Spleen (tissue), 13 donors: ENCODE measurements at places on chromosomes 12 and 14.

DNA sequence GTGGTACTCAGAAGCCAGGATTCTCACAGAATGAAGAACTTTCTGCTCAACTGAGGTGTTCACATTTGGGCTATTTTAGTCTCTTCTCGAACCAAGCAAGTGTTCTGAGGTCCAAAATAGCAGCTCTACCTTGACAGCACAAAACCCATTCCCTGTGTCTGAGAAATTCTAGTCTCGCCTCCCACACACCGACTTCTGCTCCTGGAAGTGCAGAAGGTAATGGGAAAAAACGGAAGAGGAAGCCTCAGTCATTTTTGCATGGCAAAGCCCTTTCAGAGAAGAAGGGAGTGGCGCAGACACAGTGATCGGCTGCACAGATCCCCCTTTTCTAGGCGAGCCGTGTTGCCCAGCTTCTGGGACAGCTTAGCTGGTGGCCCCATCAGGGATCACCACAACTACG is 31.2 kb upstream of the VPS33A start:
- DNase-seq = no peak

DNA sequence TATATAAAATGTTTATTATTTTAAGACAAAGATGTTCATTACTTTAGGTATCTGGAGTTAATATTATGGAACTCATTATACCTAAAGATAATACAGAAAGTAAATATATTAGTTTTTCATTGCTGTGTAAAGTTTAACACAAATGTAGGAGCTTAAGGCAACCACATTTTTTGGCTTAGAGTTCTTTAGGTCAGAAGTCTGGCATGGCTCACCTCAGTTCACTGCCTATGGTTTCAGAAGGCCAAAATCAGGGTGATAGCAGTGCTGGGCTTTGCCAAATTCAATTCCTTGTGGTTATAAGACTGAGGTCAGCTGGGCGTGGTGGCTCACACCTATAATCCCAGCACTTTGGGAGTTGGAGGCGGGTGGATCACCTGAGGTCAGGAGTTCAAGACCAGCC is 35.5 kb upstream of the PRPF39 start:
- no peak for DNase-seq

GRCh38 chr14:100332797-100333196 is 9.7 kb downstream of the SLC25A47 start:
- DNase-seq = no peak

DNA sequence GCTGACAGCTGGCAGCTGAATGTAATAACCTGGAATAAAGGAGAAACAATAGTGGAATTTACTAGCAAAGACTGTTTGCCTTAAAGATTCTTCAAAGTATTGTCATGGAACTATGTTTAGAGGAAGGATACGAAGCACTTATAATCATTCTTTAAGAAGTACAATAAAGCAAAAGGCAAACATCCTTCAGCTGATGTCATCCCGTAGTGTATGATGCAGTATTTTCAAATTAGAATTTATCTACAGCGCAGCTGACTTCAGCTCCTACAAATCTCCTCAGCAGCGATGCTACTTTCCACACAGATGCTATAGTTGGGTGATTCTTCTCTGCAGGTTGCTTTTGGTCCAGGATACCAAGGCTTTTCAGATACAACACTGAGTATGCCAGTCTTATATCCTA is 31.5 kb downstream of the CLEC1A start:
- no peak for DNase-seq

DNA sequence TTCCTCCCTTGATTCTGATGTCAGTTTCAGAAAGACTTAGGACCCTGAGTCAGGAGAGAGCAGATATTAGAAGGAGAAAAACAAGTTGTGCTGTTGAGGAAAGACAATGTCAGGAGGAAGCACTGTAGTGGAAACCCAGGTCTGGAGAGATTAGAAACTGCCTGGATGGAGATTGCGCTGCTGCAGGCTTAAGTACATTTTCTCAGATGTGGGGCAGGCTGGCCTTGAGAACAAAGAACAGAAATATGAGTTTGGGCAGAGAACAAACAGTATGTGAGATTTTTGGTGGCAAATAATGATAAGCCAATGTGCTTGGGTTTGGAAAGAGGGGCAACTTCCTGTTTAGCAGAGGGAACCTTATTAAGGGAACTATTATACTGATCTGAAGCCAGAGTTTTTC is 74.3 kb upstream of the PRMT8 start:
- no peak for DNase-seq

- DNase-seq = no peak
Measured at GRCh38 chr14:73283608-73284379, 46.5 kb downstream of the PAPLN start.

DNA sequence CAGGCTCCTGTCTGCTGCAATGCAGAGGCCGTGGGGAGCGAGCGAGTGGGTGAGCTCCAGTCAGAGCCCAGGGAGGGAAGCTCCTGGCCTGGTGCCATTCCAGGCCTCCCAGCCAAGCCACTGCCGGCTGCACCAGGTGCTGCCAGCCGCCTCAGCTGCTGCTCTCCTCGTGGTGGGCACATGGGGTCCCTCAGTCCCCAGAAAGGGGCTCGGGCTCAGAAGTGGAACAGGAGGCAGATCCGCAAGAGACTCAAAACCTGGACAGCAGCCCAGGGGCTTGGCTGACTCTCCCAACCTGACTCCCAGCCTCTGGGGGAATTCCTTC is 2.4 kb downstream of the ABCB9 start:
- no peak for DNase-seq

DNA sequence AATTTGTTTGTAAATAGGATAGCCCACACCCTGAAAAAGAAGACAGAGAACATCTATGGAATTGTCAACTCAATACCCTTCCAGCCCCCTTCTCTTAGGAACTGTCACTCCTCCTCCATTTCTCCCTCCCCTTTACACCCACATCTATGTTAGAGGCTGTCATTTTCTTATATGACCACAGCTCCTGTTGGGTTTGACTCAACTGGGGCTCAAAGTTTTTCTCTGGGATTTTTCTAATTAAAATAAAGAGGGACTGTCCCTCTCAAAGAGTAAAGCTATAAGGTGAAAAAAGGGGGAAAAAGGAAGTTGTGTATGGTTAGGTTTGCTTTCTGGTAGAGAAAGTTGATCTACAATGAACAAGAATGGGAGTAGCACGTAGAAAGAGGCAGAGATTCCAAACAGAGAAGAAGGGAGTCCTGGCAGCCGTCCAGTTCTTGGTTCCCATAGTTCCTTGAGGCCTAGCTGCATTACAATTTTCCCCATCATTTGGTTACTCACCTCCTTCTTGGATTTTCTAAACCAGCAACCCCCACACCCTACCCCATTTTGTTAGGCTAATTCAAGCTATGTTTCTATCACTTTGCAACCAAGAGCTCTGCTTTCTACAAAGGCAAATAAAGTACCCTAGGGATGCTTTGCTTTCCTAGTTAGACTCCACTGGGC is 44.3 kb upstream of the STK38L start:
- DNase-seq = no peak

GRCh38 chr14:61257469-61258057 is 23.6 kb downstream of the TMEM30B start:
- no peak for DNase-seq

GRCh38 chr14:39243831-39244230 is 10.1 kb downstream of the MIA2 start:
- DNase-seq = no peak

DNA sequence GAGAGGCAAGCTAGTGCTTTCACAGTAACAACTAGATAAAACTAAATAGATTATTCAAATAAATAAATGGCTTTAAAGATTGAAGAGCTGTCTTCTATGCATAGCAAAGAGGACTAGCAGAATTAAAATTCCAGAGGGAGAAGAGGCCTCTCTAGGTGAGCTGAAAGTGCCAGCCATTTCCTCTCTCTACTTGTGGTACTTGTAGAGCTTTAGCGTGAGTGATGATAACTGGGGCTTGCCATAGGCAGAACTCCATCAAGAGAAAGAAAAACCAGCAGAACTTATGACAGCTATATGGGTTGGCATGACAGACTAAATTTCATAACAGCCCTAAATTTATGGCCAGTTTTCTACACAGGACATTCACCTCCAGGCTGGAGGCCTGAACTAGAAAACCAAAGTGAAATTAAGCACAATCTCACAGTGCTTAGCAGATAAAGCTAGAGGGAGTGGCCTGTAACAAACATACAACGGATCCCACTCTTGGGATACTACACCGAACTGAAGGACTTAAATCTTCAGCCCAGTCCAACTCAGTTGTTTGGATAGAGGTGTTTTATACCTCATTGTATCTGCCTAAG is 11.0 kb downstream of the SPTLC2 start:
- no peak for DNase-seq

GRCh38 chr14:93090826-93091555 is 24.7 kb downstream of the ITPK1 start:
- DNase-seq = no peak

DNA sequence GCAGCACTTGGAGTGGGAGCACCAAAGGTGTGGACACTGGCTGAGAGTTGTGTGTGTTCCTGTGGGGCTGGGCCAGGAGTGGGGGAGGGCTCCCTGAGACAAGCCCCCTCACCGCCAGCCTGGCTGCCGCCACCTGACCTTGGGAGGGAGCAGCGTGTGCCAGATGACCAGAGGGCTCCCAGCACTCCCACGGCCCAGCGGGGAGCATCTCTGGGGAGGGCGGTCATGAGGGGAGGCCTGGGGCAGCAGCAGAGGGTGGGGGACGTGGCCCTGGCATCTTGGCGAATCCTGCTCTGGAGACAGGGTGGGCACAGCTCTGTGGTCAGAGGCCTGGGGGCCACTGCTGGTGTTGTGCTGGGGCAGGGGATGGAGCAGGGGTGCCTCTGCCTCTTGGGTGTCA is 10.7 kb downstream of the CEP170B start:
- no peak for DNase-seq

- DNase-seq = peak; percentile 63
Measured at GRCh38 chr12:6280672-6281071, 29.8 kb upstream of the PLEKHG6 start.

- DNase-seq = no peak
Measured at GRCh38 chr12:85610194-85610593, 226.0 kb downstream of the RASSF9 start.

- DNase-seq = no peak
Measured at GRCh38 chr14:96989306-96989705, 192.1 kb downstream of the VRK1 start.

- no peak for DNase-seq
Measured at GRCh38 chr14:89254166-89254909, 162.7 kb downstream of the FOXN3 start.

DNA sequence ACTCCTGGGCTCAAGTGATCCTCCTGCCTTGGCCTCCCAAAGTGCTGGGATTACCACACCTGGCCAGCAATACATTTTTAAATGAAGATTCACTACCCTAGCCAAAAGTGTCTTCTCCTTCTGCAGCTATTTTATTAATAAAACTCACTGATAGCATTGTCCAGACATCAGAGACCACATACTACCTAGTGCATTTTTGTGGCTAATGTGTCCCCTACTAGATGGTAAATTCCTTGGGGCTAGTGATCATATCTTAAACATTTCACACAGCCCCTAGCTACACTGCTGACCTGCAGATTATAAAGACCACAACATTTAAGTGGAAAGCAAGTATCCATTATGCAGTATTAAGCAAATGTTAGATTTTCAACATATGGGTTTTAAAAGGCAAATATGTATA is 17.0 kb downstream of the DTD2 start:
- no peak for DNase-seq

- DNase-seq = no peak
Measured at GRCh38 chr12:113854385-113855142, 111.6 kb downstream of the RBM19 start.

DNA sequence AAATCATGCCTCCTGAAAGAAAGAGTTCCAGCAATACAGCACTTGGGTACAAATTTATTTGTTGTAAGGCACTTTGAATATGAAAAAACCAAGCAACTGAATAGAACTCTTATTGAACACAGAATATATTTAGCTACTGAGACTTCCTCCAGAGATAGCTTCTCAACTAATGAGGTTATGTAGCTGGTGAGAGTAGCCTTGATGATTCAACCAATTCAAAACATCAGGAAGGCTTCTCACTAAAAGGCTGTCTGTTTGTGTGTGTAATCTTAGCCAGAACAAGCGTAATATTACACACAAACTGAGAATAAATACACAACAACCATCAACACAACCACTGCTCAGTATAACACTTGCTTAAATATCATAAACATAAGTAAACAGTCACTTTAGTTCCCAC is 20.4 kb downstream of the EIF2B2 start:
- DNase-seq = no peak

DNA sequence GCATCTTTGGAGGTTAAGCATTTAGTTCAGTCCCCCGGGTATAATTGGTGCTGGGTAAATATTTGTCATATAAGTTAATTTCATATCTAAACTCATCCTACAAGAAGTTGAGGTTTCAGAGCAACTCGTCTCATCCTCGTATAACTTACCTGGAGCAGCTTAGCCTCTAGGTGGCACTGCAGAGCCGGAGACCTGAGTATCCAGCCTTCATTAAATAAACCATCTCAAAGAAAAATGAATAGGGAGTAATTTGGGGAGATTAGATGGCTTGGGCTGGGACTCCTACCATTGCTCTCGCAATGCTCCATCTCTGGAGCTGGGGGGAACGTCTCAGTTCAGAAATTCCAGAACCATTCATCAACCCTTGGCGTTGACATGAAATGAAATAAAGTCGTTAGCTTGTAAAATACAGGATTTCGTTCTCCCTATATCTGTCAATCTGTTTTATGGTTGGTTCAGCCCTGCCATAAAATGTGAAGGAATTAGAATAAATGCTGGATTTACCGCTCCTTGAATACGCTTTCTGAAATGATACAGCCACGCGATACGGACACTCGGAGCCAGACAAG is 122.9 kb upstream of the TMEM132D start:
- no peak for DNase-seq

- no peak for DNase-seq
Measured at GRCh38 chr12:64496839-64497400, 45.0 kb downstream of the TBK1 start.
